ENCODE measurements at places on chromosomes 3 and 15.

DNA sequence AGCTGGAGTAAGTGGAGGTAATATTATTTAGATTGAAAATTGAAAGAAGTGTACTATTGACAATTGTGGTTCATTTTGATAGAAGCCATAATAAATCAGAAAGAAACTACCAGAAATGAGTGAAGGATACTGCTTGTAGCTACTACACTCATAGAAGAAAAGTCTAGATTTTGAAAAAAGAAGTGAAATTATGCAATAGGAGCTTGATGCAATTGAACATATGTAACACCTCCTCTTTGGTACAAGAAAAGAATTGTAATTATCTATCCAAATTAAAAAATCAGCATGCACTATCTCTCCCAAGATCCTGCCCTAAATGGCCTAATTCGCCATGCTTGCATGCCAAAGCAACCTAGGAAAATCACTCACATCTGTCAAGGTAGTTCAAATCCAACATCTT, 51.1 kb upstream of the CD200R1L start:
- H3K27ac ChIP-seq = no peak overlapping the region
- no peaks in the 10 kb centered on the region for H3K36me3 ChIP-seq
- no peak for DNase-seq
- H3K4me3 ChIP-seq = no peak overlapping the region
- no peaks in the 10 kb centered on the region for H3K27me3 ChIP-seq
- no peaks in the 10 kb centered on the region for H3K4me1 ChIP-seq

DNA sequence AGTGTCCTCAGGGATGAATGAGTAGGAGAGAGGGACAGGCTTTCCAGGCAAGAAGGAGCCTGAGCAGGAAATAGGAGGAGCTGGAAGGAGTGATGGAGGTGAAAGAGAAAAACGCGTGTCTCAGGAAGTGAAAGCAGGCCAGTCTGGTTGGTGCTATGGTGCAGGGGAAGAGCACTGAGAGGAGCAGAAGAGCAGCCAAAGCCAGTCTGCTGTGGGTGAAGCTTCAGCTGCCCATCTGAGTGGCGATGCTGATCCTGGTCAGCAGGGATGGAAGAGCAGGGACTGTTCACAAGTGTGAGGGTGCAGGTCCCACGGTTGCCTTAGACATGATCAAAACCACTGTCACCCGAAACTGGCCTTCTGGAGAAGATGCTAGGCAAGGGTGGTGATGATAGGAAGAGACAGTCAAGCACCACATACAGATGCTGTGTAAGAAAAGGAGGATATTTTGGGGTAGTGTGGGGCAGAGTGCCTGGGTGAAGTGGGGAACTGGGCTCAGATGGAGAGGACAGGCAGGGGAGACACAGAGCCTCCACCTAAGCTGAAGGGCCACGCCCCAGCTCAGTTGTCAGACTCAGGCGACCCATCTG, 5.5 kb upstream of the KY start:
- H3K4me1 ChIP-seq = no peaks in the 10 kb centered on the region
- no peaks in the 10 kb centered on the region for H3K36me3 ChIP-seq
- peaks cover 18% of the 10 kb centered on the region for H3K27me3 ChIP-seq
- no peak overlapping the region for H3K4me3 ChIP-seq
- no peak overlapping the region for H3K27ac ChIP-seq

DNA sequence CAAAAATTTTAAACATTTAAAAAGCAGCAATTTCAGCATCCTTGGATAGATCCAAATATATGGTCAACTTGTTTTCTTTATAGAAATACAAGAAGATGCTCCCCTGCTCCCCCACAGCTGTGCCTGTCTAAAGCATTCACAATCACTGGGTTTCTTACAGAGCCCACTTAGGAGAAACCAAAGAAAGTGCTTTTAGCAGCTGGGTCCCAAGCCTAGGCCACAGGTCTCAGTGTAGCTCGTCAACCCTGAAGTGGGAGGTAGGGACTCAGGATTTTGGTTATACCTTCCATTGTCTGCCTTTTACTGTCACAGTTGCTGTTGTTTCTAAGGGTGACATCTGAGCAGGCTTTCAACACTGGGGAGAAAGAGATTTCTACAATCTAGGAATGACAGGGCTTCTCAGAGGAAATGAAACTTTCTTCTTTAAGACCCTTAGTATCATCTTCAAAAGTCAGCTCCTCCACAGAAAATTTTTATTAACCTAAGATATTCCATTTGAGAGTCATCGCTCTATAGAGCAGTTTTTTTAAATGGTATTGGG, 199.3 kb upstream of the CMC1 start:
- H3K27me3 ChIP-seq = peaks cover 3% of the 10 kb centered on the region
- no peak for DNase-seq

GRCh38 chr3:149377408-149378364, at the start of gene TM4SF1:
Gene TM4SF1 (minus strand): TSS chr3:149377649. CDS start chr3:149377547, 102 bp downstream.
- H3K27ac ChIP-seq = no peak within 1 kb of the TSS
- no peaks in the 10 kb centered on the region for H3K4me1 ChIP-seq
- DNase-seq = no peak
- H3K36me3 ChIP-seq = no peaks in the 10 kb centered on the region
- peaks cover 4% of the 10 kb centered on the region for H3K27me3 ChIP-seq

DNA sequence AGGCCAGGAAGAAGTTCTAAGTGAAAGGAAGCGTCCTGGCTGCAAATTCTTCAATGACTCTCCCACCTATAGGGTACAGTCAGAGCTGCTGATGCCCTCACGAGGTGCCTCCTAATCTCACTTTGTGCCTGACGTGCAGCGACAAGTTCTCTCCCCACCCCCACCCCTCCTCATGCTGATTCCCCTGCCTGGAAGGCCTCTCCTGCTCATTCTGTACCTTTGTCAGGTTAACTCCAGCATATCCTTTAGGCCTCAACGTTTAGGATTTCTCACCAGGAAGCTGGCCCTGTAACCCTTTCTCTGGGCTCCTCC, 25.0 kb downstream of the SLC12A8 start:
- peaks cover 7% of the 10 kb centered on the region for H3K27me3 ChIP-seq
- DNase-seq = no peak
- no peak overlapping the region for H3K4me3 ChIP-seq
- H3K36me3 ChIP-seq = no peaks in the 10 kb centered on the region

DNA sequence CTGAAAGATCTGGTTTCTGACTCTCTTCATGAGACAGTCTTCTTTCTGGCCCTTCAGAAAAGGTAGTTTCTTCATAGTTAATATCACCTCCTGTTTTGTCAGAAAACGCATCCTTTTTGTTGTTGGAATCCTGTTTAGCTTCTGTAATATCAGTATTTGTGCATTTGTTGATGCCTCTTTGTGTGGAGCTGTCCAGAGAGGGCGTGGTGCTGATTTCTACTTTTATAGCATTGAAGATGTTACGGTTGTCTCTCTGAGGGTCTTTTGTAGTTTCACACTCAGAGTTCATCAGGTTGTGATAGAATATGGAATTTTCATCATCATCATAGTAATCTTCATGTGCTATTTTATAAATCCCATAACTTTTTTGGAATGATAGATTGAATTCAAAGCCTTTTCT, 8.9 kb downstream of the GPR149 start:
- no peaks in the 10 kb centered on the region for H3K36me3 ChIP-seq
- no peak overlapping the region for H3K4me3 ChIP-seq
- peaks cover 1% of the 10 kb centered on the region for H3K27me3 ChIP-seq
- no peaks in the 10 kb centered on the region for H3K4me1 ChIP-seq
- peak; percentile 12 for DNase-seq

GRCh38 chr15:33354411-33354810, 43.6 kb downstream of the RYR3 start:
- no peak overlapping the region for H3K4me3 ChIP-seq
- no peak for DNase-seq
- H3K27me3 ChIP-seq = peaks cover 4% of the 10 kb centered on the region
- H3K36me3 ChIP-seq = no peaks in the 10 kb centered on the region
- H3K27ac ChIP-seq = no peak overlapping the region
- no peaks in the 10 kb centered on the region for H3K4me1 ChIP-seq

- no peak overlapping the region for H3K27ac ChIP-seq
- peak; percentile 80 for DNase-seq
- H3K27me3 ChIP-seq = no peaks in the 10 kb centered on the region
Measured at GRCh38 chr15:67794832-67795574, 30.3 kb upstream of the SKOR1 start.

DNA sequence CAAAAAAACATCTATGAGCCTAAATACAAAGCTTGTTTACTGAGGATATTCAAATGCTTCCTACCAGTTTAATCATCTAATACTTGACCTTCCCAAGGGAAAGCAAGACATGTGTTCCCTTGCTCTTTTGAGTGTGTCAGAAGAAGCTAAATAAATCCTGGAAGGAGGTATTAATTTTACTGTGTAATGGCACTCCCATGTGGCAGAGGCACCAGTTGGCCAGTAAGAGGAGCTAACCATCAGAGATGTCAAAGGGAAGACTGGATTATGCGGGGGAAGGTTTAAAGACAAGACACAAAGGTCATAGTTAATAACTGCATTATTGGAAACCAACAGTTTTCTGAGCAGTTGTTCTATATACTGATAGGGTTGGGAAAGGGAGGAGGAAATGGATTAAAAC, 125.1 kb downstream of the SUCLG2 start:
- DNase-seq = no peak
- H3K4me1 ChIP-seq = peaks cover 15% of the 10 kb centered on the region
- no peak overlapping the region for H3K27ac ChIP-seq
- peaks cover 51% of the 10 kb centered on the region for H3K36me3 ChIP-seq
- H3K4me3 ChIP-seq = no peak overlapping the region

GRCh38 chr3:10570196-10570946, 65.0 kb upstream of the ATP2B2 start:
- no peak for DNase-seq
- H3K27ac ChIP-seq = no peak overlapping the region
- H3K27me3 ChIP-seq = peaks cover 12% of the 10 kb centered on the region
- H3K36me3 ChIP-seq = no peaks in the 10 kb centered on the region
- H3K4me3 ChIP-seq = no peak overlapping the region

DNA sequence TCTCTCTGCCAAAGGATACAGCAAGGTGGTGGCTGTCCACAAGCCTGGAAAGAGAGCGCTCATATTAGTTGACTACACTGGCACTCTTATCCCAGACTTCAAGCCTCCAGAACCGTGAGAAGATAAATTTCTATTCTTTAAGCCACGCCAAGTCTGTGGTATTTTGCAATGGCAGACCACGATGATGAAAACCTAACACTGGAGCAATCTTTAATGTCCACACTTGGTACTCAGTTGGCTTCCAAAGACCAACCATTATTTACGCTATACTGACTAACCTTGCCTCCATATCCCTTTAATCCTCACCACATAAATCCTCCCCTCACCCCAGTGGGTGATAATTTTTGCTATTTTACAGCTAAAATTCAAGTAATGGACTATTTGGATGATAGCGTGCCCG, 16.9 kb upstream of the LACTB start:
- no peaks in the 10 kb centered on the region for H3K4me1 ChIP-seq
- H3K36me3 ChIP-seq = no peaks in the 10 kb centered on the region
- H3K27ac ChIP-seq = no peak overlapping the region
- H3K27me3 ChIP-seq = peaks cover 6% of the 10 kb centered on the region
- no peak overlapping the region for H3K4me3 ChIP-seq

- DNase-seq = no peak
- no peaks in the 10 kb centered on the region for H3K36me3 ChIP-seq
- no peak overlapping the region for H3K4me3 ChIP-seq
- H3K4me1 ChIP-seq = no peaks in the 10 kb centered on the region
Measured at GRCh38 chr15:27833178-27833577, 265.9 kb downstream of the OCA2 start.

GRCh38 chr3:178498871-178499270, 37.4 kb upstream of the KCNMB2 start:
- H3K4me1 ChIP-seq = no peaks in the 10 kb centered on the region
- no peak overlapping the region for H3K27ac ChIP-seq
- H3K27me3 ChIP-seq = peaks cover 4% of the 10 kb centered on the region
- no peaks in the 10 kb centered on the region for H3K36me3 ChIP-seq
- no peak overlapping the region for H3K4me3 ChIP-seq
- DNase-seq = no peak

DNA sequence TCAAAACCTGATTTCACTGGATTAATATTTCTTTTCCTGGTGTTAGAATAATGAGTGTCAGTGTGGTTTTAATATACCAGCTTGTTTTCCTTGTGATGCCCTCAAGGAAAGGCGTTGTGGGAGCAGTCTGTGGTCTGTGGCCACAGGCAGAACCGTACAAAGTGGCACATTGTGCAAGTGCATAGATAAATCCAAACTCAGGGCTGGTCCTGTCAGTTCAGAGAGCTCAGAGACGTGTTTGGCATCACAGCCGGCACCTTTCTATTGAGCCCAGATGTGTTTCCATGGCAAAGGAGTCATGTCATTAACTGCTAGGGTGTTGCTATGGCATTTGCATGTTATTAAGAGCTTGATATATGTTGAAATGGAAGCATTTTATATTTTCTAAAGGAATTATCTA, 289.9 kb upstream of the RASGRP1 start:
- H3K27ac ChIP-seq = no peak overlapping the region
- no peaks in the 10 kb centered on the region for H3K36me3 ChIP-seq
- no peak for DNase-seq
- peaks cover 10% of the 10 kb centered on the region for H3K27me3 ChIP-seq
- H3K4me1 ChIP-seq = no peaks in the 10 kb centered on the region

GRCh38 chr3:117439812-117440211, 730.2 kb downstream of the TUSC7 start:
- DNase-seq = no peak
- no peaks in the 10 kb centered on the region for H3K27me3 ChIP-seq
- H3K4me3 ChIP-seq = no peak overlapping the region

GRCh38 chr15:40300367-40300766, 7.4 kb downstream of the PLCB2 start:
- H3K27me3 ChIP-seq = no peaks in the 10 kb centered on the region
- no peak overlapping the region for H3K4me3 ChIP-seq
- no peak overlapping the region for H3K27ac ChIP-seq

DNA sequence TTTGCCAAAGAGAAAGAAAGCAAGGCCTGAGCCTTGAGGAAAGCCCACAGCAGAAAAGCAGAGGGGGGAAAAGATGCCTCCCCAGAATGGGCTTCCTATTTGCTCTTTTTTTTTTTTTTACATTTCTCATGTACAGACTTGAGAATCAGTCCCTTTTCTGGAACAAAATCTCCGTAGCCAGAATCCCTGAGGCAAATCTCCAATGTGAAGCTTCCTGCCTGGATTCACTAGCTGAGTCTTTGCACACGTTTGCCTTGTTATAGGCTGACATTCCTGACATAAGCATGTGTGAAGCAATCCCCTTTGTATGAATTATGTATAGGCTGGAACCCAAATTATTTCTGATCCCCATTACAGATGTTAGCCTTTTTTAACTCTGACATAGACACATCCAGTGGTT, 52.2 kb upstream of the ACTL6A start:
- peaks cover 18% of the 10 kb centered on the region for H3K27me3 ChIP-seq
- H3K36me3 ChIP-seq = no peaks in the 10 kb centered on the region
- H3K4me1 ChIP-seq = no peaks in the 10 kb centered on the region
- H3K4me3 ChIP-seq = no peak overlapping the region
- DNase-seq = no peak

GRCh38 chr3:56787784-56788256, 13.9 kb downstream of the ARHGEF3 start:
- H3K4me3 ChIP-seq = peak overlapping the region; percentile 38
- DNase-seq = peak; percentile 54
- peaks cover 98% of the 10 kb centered on the region for H3K4me1 ChIP-seq
- peaks cover 10% of the 10 kb centered on the region for H3K36me3 ChIP-seq
- no peaks in the 10 kb centered on the region for H3K27me3 ChIP-seq

- H3K4me1 ChIP-seq = peaks cover 30% of the 10 kb centered on the region
- H3K27ac ChIP-seq = no peak overlapping the region
- H3K36me3 ChIP-seq = peaks cover 5% of the 10 kb centered on the region
Measured at GRCh38 chr3:71599416-71599815, 15.9 kb upstream of the FOXP1 start.

- no peak overlapping the region for H3K27ac ChIP-seq
- H3K4me1 ChIP-seq = no peaks in the 10 kb centered on the region
- peaks cover 47% of the 10 kb centered on the region for H3K36me3 ChIP-seq
- no peaks in the 10 kb centered on the region for H3K27me3 ChIP-seq
- DNase-seq = no peak
Measured at GRCh38 chr3:187722206-187722612, 19.9 kb upstream of the RTP2 start.
